ENCODE measurements at places on chromosomes 4 and X. TPM values are rescaled to one million over a fixed set of nuclear protein-coding genes. Genes with fewer than 3 reads are reported as not detected.
A peak's percentile ranks its signal among the peaks of the same experiment; 100 is the strongest.

The SSX2B gene
- total RNA-seq = 0.37 TPM

The EXOC1L gene
- not detected for total RNA-seq

GRCh38 chrX:22193851-22194659 is 78.7 kb upstream of the CBLL2 start:
- DNase-seq = peak; percentile 19

GRCh38 chrX:133922390-133922771 is 63.0 kb downstream of the GPC3 start:
- DNase-seq = no peak

The DRD5 gene
- not detected for total RNA-seq

The FAM47E gene
- total RNA-seq = 0.21 TPM

The DLG3 gene
- total RNA-seq = 32.8 TPM

DNA sequence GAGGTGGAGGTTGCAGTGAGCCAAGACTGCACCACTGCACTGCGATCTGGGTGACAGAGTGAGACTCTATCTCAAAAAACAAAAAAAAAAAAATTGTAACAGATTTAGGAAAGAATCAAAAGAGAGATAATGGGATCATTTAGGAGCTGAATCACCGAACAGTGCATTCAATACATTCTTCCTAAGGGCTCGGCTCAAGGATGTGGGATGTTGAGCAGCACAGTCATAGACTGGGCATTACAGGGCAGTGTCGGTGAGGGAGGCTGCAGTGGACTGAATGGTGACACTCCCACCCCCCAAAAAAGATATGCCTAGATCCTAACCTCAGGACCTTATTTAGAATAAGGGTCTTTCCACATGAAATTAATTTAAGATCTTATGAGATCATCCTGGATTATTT is 70.0 kb downstream of the EVC2 start:
- DNase-seq = no peak

- DNase-seq = no peak
These were observed 22.2 kb upstream of the CAMK2D start for GRCh38 chr4:113783701-113784100.

The TACC3 gene
- 246 TPM for total RNA-seq

GRCh38 chr4:146059151-146059550 is 116.4 kb upstream of the LSM6 start:
- DNase-seq = no peak

DNA sequence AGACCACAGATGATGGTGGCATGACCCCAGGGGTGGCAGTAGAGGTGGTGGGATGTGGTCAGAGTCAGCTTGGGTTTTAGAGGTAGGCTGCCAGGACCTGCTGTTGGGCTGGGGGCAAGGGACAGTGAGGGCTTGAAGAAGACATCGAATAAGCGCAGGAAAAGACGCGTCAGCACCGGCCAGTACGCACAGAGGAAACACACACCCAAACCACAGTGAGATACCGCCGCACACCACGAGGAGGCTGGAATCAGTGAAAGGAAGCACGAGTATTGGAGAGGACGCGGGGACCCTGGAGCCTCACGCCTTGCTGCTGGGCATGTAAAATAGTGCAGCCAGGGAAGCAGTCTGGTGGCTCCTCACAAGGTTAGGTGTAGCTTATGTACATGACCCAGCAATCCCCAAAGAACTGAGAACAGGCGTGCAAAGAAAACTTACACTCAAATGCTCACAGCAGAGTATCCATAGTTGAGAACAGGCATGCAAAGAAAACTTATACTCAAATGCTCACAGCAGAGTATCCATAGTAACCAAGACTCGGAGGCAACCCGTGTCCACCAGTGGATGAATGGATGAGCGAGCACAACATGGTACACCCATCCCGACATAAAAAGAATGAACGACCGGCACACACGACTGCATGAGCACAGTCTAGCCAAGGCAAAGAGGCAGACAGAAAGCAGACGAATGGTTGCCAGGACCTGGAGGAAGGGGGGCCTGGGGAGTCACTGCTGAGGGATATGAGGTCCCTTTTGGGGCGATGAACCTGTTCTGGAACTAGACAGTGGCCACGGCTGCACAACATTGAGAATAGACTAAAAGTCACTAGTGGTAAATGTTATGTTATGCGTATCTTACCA is 13.3 kb downstream of the PDZD4 start:
- DNase-seq = no peak

DNA sequence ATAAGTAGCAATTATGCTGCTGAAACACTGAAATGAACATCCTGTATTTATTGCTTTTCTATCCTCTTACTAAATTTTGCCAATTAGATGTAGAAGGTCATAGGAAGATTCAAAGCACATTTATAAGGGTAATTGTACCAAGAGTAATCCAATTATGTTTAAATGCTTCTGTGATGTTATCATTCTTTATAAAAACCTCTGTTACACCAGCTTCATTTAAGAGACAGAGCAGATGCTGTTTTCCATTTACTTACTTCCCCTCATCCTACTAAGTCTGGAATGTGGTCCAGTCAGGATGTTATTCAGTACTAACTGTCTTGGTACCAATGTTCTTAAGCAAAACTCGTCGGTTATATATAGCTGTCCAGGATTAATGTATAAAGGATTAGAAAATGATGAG is 539.6 kb downstream of the PDHA2 start:
- DNase-seq = peak; percentile 1
